ENCODE measurements at places on chromosomes 1 and 21.

GRCh38 chr1:221347706-221348105 lies 394.2 kb downstream of the DUSP10 start:
- H3K27me3 ChIP-seq: no peaks in the 10 kb centered on the region
- no peaks in the 10 kb centered on the region for H3K4me1 ChIP-seq
- no peak for DNase-seq
- no peaks in the 10 kb centered on the region for H3K36me3 ChIP-seq

DNA sequence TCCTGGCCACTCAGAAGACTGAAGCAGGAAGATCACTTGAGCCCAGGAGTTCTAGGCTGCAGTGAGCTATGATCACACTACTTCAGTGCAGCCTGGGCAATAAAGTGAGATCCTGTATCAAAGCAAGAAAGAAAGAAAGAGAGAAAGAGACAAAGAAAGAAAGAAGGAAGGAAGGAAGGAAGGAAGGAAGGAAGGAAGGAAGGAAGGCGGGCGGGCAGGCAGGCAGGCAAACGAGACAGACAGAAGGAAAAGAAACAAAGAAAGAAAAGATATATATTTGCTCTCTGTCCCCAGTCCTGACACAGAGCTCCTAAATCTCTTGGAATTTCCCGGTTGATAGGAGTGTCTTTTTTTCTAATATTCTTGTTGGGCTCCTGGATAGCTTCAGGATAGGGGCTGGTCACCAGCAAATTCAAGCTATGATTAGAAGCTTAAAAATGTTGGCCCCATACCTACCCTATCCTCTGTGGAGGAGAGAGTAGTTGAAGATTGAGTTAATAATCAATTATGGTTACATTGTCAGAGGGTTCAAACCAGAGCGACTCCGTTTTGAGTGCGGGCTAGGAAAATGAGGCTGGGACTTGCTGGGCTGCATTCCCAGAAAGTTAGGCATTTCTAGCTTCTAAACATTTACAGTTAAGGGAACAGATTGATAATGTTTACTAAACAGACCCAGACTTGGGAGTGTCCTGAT lies 3.3 kb upstream of the MIGA1 start:
- H3K4me3 ChIP-seq: no peak overlapping the region
- no peak for DNase-seq
- peaks cover 3% of the 10 kb centered on the region for H3K4me1 ChIP-seq
- H3K36me3 ChIP-seq: no peaks in the 10 kb centered on the region

- H3K27ac ChIP-seq: no peak overlapping the region
- no peaks in the 10 kb centered on the region for H3K4me1 ChIP-seq
- no peaks in the 10 kb centered on the region for H3K27me3 ChIP-seq
- H3K36me3 ChIP-seq: no peaks in the 10 kb centered on the region
These were observed 20.9 kb downstream of the TTLL7 start for GRCh38 chr1:83978056-83978455.

DNA sequence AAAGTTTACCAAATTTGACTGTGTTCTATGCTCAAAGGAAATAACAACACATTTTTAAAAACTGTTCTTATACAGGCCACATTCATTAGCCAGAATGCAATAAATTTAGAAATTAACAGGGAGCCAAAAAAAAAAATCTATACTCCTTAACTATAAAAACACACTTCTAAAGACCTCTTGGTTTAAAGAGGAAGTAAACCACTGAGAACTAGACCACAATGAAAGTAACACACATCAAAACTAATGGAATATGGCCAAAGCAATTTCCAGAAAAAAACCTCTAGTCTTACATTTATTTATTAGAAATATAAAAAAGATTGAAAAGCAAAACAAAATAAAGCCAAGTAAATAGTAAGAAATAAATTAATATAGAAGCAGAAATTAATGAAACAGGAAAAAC lies 48.9 kb upstream of the GADD45A start:
- no peak overlapping the region for H3K4me3 ChIP-seq
- no peaks in the 10 kb centered on the region for H3K36me3 ChIP-seq
- H3K4me1 ChIP-seq: no peaks in the 10 kb centered on the region
- DNase-seq: no peak
- no peaks in the 10 kb centered on the region for H3K27me3 ChIP-seq

- no peak overlapping the region for H3K27ac ChIP-seq
- peaks cover 19% of the 10 kb centered on the region for H3K36me3 ChIP-seq
- H3K4me1 ChIP-seq: no peaks in the 10 kb centered on the region
- H3K4me3 ChIP-seq: no peak overlapping the region
- H3K27me3 ChIP-seq: no peaks in the 10 kb centered on the region
These were observed 9.5 kb downstream of the MR1 start for GRCh38 chr1:181043025-181043888.
